ENCODE measurements at places on chromosomes 2 and 18.

DNA sequence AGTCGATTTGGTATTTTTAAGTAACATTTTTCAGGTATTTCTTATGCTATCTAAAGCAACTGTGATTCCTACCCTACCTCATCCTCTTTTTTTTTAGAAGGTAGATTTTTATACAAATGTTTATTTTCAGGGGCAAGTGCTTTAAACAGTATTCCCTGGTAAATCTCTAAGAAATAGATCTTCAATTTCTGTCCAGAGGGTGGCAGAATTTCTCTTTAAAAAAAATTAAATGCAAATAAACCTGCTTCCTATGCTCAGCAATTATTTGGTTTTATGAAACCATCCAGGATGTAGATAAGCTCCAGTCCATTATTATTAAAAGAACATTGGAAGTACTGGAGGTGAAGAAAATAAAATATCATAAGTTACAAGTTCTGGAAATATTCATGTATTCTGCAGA lies 191.9 kb downstream of the MYO3B start:
- no peak for DNase-seq

- DNase-seq = no peak
These were observed 104.2 kb downstream of the ZNF521 start for GRCh38 chr18:25247725-25248124.

- DNase-seq = no peak
These were observed 270.7 kb downstream of the ALK start for GRCh38 chr2:29650631-29651097.

- no peak for DNase-seq
These were observed 262.5 kb downstream of the TGIF1 start for GRCh38 chr18:3712491-3712890.

DNA sequence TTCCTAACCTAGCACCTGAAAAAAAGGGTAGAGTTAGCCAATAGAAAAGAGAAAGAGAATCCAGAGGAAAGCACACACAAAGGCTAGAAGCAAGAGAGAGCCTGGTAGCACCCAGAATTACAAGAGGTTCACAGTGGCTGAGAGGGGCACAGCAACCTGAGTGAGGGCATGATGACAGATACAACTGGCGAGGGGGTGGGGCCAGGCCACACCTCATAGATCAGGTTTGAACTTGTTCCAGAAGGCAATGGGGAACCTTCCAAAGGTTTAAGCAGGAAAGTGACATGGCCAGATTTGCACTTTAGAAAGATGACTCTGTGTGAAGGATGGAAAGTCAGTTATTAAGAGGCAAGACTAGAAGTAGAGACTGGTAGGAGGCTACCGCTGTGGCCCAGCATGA lies 148.0 kb downstream of the TTC32 start:
- no peak for DNase-seq

DNA sequence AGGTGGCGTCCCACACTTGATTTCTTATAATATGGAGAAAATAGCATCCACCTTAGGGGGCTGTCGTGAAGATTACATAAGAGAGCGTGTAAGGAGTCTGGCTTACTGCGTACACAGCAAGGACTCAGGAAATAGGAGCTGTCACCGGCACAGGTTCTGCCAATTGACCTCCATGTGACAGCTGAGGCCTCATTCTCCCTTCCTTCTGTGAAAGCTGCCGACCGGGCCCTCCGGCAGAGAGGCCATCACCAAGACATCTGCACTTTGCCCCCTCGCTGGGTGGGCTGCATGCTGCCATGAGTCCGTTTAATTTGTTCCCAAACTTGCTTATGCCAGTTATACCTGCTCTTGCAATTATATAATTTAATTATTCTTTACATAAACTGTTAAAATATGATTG lies 27.7 kb downstream of the HS1BP3 start:
- no peak for DNase-seq

DNA sequence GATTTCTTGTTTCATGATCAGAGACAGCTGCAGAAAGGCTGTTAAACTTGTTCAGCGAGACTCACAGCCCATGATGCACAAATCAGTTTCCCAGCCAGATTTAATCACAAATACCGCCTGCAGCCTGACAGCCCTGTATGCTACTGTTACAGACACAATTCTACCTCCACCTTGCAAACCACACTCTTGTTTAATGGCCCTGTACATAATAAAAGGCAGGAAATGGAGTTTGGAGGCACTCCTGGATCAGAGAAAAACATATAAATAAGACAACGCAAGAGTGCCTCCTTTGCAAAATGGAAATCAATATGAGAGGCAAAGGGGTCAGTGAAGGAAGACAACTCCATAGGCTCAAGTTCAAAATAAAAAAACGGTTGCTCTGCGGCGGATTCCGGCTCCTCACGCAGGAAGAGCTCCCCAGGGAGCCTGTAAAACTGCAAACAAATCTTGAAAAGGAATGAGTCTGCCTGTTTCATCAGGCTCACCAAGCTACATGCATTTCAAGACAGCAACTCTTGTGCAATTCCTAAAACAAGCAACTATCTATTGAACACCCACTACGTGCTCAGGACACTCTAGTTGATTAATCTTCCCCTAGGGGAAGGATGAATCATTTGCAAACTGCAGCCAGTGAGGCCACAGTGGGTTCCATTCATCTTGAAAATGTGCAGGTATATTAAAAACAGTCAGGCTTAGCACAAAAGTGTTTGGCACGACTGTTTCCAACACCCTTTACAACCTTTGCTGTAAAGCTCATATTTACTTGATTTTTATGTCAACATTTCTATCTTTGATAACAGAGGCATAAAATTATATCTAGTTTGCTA lies 37.5 kb downstream of the TBC1D8 start:
- no peak for DNase-seq

DNA sequence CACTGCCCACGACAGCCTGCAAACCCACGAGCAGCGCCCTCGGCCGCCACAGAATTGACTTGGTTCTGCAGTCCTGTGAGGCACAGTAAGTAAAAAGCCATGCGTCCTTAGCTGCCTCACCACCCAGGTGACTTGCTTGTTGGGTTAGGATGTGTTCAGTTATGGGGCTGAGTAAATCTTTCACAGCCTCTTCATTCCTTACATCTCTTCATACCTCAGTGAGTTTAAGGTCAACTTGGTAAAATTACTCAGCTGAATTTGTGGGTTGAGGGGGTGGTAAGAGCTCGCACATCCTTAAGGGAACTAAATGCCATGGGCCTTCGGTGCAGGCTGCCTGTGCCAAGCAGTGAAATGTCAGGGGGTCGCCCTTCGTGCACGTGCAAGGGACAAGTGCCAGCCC lies 165.2 kb upstream of the ALKAL2 start:
- DNase-seq = no peak

DNA sequence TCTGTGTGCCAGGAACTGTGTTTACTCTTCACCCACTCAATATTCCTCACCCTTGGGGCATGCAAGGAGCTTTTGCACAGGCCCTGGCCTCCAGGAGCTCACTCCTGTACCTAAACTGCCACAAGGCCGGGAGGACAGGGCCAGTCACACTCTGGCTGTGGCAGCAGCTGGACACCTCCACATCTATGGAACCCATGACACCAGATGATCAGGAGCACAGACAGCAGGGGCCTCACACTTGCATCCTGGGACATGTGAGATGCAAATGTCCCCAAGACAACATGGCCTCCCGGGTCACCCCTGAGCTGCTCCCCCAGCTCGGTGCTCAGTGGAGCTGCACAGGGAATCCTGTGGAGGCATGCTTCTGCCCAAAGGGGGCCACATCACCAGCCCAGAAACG lies 61.8 kb upstream of the SLC66A3 start:
- DNase-seq = no peak

DNA sequence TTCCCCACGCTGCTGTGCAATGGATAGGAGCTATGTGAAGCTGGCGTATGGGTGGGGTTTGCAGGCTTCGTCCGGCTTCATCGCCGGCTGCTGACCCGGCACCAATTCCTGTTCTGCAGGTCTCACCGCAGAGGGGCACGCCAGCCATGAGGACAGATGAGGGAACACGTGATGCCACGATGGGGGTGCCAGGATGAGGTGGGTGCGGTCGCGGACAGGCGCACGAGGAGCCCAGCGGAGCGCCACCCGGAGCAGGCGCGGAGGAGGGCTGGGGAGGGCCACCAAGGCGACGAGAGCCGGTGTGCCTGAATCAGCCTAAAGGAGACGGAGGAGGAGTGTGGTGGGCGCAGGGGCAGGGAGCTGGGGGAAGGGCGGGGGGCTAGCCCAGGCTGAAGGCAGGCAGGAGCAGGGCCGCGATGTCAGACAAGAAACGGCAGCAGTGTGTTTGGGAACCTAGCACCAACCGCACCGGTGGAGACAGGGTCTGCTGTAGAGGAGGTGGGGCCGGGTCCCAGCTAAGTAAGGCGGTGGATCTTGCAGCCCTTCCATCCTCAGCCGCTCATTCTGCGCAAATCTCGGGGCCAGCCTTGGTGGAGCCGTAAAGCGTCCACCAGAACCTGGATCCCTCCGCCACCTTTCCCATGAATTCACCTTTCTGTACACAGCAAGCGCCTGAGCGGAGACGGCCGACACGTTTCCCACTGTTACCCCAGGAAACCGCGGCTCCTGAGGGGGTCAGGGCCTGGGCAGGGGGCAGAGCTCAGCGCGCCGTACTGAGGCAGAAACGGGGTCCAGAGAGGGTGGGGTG lies 17.0 kb upstream of the CD8A start:
- DNase-seq = peak; percentile 31

GRCh38 chr2:98240786-98241398 lies 105.4 kb upstream of the CNGA3 start:
- DNase-seq = no peak

DNA sequence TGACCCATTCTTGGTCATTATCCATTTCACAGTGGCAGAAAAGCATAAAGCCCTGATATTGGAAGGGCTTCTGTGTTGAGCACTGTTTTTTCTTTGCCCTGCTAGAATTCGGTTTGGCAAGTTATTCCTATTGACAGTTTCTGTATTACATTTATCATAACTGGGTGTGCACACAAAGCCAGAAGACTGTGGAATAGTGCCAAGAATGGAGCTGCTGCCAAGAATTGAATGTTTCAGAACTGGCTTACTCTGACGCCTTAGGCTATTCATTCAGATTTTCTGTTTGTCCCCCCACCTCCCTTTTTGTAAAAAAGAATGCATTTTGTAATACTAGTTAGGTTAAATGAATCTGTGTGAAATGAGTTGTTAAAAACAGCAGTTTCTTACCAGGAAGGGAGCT lies 12.7 kb downstream of the KDM3A start:
- DNase-seq = no peak

Measured in activated CD4-positive, CD25-positive, alpha-beta regulatory T cell treated with anti-CD3 and anti-CD28 coated beads, Interleukin-2, amount 50 U/mL, for 72 hours (primary cell).